ENCODE measurements at places on chromosomes 1 and 21.

GRCh38 chr1:51946300-51946699 is 44.2 kb downstream of the RAB3B start:
- DNase-seq: no peak

- DNase-seq: no peak
Observed at GRCh38 chr1:94858276-94858675, 38.1 kb downstream of the SLC44A3 start.

DNA sequence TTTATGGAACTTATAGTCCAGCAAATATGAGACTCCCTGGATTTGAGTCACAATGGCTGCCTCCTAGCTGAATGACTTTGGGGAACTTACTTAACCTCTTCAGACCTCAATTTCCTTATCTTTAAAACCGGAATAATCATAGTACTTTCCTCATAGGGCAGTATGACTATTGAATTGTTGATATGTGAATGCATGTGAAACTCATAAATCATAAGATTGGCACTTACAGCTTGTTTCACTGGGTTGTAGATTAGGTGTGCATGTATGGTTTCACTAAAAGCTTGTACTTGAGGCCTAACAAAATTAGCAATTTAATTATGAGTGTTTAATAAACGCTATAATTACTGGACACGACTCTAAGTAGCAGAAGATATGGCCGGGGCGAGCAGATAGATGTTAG is 72.5 kb downstream of the ST6GALNAC5 start:
- no peak for DNase-seq

GRCh38 chr1:14660801-14661200 is 62.3 kb downstream of the KAZN start:
- no peak for DNase-seq

DNA sequence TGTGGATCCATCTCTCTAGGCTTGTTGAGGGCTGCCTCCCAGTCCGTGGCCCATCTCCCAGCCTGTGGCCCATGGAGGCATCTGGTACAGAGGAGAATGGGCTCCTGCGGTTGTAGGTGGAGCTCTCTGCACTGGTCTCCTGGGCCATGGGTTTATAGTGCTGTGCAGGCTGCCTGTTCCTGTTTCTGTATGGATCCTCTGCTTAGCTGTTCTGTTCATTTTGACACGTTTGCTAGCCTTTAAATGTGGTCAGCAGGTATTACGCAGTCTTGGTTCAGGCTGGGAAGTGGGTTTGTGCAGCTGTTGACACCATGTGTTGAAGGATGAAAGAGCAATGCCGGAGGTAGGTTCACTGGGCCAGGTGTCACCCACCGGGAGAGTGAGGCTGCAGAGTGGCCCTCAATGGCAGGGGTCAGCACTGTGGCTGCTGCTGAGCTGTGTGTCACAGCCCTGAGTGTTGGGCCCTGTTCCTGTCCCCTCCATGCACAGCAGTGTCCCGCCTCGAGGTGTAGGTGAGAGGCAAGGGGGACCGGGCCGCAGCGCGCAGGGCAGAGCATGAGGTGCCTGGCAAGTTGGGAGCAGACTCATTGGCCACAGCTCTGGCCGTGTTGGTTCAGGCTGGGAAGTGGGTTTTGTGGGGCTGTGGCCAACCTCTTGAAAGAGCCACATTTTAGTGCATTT is 39.0 kb downstream of the SNAP47 start:
- DNase-seq: no peak

DNA sequence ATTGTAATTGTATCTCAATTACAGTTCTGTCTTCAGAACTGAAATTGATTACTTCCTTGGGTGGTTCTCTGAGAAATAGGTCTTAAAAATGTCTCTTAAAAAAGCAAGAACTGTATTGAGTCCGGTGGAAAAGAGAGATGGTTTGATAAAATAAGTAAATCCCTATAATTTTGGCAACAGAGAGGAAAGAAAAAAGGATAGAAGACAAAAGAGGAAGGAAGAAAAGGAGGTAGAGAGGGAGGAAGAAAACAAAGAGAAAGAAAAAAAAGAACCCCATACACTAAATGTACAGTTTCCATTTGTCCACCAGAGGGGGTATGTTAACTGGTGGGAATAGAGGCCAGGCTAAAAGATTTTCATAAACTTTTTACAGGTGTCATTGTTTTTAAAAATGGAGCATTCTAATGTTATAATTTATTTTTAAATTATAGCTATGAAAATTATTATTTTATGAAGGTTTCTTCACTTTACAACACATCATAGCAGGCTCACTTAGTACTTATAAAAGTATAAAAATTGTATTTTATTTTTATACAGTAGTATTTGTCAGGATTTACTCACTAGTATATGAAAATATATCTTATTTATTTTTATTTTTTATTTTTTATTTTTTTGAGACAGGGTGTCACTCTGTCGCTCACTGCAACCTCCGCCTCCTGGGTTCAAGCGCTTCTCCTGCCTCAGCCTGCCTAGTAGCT is 2.1 kb upstream of the UBE2T start:
- peak; percentile 18 for DNase-seq

DNA sequence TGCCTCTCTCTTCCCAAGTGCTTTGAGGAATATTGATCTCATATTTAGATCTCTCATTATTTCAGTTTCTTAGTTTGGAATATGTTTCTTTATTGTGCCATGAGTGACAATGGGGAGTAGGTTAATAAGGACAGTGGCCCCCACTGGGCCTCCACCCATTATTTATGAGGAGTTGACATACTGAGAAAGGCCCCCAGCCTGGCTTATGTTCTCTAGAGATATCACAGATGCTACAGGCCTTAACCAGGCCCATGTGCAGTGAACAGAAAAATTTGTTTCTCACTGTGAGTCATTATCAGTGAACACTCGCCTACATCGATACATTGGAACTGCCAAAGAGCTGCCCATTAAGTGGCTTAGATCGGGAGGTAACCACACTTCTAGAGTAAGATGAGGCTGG is 35.7 kb upstream of the SYT6 start:
- no peak for DNase-seq

GRCh38 chr1:204319027-204319426 is 40.7 kb downstream of the PLEKHA6 start:
- no peak for DNase-seq

GRCh38 chr1:51754666-51755065 is 123.9 kb downstream of the NRDC start:
- no peak for DNase-seq

DNA sequence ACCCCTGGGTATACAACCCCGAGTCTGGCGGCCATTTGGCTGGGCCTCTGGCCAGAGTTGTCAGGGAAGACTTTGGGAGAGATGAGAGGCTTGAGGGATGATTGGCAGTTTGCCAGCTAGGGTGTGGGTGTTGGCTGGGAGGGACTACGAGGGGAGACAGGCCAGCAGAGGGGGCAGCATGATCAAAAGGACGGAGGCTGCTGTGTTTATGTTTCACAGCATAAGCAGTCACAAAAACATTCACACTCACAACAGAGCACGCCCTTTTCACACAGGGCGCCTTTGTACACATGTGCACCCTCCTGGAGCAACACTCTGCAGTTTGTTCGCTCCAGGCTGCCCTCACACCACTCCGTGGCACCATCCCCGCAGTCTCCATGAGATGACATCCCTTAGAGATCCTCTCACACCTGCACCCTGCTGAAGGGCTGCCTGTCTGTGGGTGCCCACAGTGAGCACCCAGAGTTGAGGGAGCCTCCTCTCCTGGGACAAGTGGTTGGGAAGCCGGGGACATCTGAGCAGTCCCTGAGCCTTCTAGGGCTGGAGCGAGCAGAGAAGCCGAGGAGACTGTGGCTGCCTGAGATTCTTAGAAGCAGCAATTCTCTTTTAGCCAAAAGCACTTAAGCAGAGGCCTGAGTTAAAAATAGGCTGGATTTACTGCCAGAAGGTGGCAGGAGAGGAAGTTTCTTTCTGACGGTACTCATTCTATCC is 15.4 kb downstream of the EFNA3 start:
- DNase-seq: peak; percentile 72

- no peak for DNase-seq
Observed at GRCh38 chr1:245051349-245052221, 103.2 kb upstream of the KIF26B start.

- no peak for DNase-seq
Observed at GRCh38 chr1:176925223-176925622, 239.3 kb downstream of the ASTN1 start.

DNA sequence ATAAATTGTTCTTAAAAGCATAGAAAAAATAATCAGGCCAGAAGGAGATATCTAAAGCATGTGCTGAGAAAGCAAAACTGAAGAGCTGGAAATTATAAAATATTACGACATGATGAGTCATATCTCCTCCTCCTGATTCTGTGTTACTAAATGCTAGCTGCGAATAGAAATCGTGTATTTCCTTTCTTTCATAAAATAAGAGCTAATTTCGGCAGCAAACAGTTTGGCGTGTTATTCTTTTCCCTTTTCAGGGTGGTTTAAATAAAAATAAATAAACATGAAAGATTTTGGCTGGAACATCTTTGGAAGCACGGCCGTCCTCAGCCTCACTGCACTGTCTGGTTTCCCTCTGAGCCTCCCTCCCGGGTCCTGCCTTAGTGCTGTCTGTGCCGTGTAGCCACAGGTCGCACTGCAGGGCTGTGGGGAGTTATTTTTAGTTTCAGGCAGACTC is 56.0 kb downstream of the ADARB1 start:
- DNase-seq: no peak

GRCh38 chr1:167674156-167674555 is 44.1 kb downstream of the RCSD1 start:
- DNase-seq: no peak

- no peak for DNase-seq
Observed at GRCh38 chr1:244548558-244549115, 87.6 kb downstream of the CATSPERE start.

DNA sequence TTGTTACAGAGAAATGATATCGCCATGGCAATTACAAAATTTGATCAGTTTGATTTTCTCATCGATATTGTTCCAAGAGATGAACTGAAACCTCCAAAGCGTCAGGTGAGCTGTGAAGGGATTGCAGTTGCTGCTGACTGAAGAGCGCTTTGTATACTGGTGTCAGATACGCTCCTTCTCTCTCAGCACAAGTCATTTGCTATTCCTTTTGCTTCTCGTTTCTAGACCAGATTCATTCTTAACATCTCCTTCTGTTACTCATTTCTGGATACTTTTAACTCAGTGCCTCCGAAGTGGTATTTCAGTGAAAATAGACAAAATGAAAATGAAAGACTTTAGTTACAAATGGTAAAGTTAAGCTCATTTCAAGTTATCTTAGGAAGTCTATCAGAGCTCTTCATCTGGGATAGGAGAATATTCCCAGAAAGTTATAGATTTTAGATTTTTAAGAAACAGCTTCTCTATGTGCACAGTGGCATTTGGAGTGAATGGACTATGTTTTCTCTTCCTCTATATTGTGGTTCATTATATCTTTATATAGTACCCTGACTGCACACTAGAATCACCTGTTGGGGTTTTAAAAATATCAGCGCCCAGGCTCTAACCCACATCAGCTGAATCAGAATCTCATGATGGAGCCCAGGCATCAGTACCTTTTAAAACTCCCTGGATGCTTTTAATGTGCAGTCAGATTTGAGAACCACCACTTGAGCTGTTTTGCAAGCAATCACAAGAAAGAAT is 30.3 kb upstream of the KCNQ4 start:
- no peak for DNase-seq

GRCh38 chr1:26986658-26987057 is 6.8 kb upstream of the TRNP1 start:
- DNase-seq: no peak

DNA sequence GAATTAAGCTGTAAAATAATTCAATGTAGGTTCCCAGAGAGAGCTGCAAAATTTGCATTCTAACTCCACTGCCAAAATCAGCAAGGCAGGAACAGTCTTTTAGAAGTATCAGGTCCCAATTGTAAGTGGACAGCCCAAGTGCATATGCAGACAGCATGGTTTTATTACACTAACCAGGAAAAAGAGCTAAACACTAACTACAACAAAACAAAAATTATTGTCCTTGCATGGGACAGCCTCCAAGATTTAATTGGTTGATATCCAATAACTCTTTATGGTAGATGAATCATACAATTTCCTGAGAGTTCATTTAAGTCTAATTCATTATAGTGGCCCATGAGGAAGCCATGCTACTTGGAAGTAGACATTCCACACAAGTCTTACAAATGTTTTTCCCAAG is 154.3 kb upstream of the ZNF648 start:
- no peak for DNase-seq

DNA sequence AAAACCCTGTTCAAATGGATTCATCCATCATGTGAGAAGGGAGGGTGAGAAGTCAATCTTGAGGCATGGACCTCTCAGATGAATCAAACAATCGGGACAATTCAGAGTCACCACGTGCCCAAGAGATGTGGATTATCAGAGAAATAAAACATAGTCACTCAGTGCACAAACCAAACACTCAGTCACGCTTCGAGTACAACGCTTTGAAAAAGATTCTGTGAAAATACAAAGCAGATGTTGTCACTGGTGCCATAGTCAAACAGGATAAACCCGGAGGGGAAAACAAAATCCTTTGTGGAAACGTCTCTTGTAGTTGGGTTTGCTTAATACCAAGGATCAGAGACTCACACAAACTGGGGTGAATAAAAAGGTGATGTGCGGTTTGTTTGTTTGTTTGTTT is 188.4 kb downstream of the RRAGC start:
- DNase-seq: peak; percentile 16

DNA sequence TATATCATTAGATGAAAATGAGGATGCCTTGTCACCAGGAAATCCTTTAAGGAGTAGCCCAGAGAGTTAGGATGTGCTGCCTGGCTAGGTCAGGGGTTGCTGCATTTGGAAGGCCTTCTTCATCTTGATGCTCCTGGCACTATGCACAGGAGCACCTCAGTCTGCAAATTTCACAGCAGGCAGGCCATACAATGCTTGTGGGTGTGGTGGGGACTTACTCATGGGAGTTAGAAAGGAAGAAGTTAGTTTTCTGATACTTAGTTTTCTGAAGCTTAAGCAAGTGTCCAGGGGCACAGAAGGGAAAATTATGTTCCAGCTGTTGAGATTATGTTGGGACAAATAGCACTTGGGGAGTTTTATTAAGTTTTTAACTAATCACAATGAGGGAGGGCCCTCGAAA is 11.4 kb downstream of the HLX start:
- no peak for DNase-seq

DNA sequence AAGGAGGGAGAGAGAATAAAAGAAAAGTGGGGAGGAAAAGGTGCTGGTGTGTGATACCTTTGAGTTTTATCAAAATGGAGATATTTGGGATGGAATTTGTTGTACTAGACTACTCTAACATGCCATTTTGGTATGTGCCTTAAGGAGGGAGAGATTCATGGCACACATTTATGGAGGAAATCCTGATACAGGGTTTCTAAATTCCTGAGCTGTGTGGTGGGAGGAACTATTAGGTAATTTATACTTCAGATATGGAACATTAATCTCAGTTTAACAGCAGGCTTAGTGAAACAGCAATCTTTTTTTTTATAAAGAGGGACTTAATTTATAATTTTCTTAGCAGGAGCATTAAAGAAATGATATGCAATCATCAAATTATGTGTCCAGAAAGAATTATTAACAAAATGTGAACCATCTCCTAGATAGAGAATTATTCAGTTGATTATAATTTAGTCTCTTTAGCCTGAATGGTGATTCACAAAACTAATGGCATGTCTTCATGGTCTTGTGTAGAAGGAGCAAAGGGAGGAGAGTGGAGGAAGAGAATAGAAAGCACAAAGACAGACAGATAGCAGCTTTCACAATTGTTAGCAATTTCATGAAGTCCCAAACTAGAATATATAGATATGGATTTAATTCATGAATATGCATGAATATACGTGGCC is 301.6 kb downstream of the HLX start:
- no peak for DNase-seq

Data from DMS153 (cell line).